ENCODE measurements at places on chromosomes 2 and 18.

DNA sequence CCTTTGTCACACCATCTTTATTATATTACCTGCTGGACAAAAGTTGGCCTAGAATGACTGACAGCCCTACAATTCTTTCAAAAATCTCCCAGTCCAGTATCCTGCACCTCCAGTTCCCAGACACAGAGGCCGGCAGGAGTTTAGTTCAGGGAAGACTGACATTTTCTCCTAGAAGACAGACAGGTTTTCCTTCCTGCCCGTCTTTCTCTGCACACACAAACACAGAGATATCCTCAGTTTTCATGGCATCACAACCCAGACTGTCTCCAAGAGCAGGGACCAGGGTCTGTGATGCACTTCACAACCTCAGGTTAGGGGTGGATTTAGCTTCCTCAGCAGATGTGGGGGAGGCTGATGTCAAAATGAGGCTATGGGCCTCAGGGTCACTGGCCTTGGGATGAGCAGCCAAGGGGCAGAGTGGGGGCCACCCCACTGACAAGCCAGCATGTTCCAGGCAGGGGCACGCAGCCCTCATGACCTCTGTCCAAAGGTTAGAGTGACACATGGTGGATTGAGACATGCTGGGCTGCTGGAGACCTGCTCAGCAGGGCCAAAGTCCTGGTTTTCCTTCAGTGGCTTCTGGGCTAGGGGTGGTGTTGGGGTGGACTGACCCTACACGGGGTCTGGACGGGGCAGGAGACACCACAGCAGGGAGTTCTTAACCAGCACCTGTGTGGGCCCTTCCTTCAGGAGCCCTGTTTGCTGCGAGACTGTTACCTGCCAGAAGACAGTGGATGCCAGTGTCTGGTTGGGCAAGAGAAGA, 70.5 kb downstream of the SFXN5 start:
- H3K27ac ChIP-seq, result no peak overlapping the region
- H3K4me1 ChIP-seq, result no peaks in the 10 kb centered on the region
- no peak overlapping the region for H3K4me3 ChIP-seq
- no peak for DNase-seq
- no peaks in the 10 kb centered on the region for H3K27me3 ChIP-seq

- DNase-seq, result no peak
- no peak overlapping the region for H3K4me3 ChIP-seq
- H3K27ac ChIP-seq, result no peak overlapping the region
- H3K36me3 ChIP-seq, result no peaks in the 10 kb centered on the region
- no peaks in the 10 kb centered on the region for H3K4me1 ChIP-seq
Measured at GRCh38 chr2:20122864-20123263, 71.4 kb upstream of the LAPTM4A start.

DNA sequence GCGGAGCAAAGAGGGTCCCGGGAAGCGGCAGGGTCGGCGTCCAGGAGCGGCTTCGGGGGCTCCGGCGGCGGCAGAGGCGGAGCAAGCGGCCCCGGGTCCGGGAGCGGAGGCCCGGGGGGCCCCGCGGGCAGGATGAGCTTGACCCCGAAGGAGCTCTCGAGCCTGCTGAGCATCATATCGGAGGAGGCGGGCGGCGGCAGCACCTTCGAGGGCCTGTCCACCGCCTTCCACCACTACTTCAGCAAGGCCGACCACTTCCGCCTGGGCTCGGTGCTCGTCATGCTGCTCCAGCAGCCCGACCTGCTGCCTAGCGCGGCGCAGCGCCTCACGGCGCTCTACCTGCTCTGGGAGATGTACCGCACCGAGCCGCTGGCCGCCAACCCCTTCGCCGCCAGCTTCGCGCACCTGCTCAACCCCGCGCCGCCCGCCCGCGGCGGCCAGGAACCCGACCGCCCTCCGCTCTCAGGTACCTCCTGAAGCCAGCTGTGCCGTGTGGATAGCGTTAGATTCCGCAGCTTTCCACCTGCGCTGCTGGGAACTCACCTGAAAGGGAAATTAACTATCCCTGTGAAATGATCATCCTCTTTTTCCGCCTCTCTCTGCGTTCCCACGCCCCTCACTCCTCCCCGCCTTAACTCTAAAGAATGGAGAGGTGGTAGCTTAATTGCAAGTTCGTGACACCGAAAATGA, 472 bp downstream of the CNOT11 start:
- peaks cover 35% of the 10 kb centered on the region for H3K4me1 ChIP-seq
- peaks cover 25% of the 10 kb centered on the region for H3K36me3 ChIP-seq

DNA sequence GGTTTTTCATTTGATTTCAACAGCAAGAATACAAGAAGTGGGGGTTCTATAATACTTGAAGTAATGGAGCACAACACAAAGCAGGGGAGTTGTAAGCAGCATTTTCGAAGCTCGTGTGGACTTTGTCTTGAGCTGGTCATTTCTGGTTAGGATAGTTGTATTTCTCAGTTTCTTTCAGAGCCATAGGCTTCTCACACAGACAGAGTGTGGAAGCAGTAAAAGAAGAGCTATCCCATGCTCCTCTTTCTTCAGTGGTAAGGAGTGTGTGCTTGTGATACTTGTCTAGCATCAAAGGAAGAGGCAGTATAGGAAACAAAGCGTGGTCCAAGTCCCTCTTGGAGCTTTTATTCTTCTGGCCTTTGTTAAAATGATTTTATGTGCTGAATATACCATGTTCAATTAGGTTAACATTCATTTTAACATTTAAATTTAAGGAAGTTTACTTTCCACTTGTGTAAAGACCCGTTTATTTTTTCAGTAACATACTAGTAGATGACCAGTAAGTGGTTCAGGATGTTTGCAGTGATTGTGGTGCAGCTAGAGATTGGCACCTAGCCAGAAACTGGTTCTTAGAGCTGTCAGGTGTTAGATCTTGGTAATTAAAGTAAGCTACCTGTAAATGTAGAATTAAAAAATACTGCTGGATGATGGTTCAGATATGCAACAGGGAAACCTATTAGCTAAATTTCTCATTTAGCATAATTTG, 14.6 kb downstream of the CCNYL1 start:
- DNase-seq, result no peak
- peaks cover 4% of the 10 kb centered on the region for H3K36me3 ChIP-seq
- no peaks in the 10 kb centered on the region for H3K27me3 ChIP-seq
- no peak overlapping the region for H3K4me3 ChIP-seq
- no peak overlapping the region for H3K27ac ChIP-seq

Data from T-helper 2 cell treated with Interferon-gamma antibody and Interleukin-4, amounts not matched to agents 5 μg/mL and 100 μg/mL, for 36 hours (primary cell).